ENCODE measurements at places on chromosomes 11 and 22.

GRCh38 chr11:40134820-40135570, 1324.5 kb downstream of the LRRC4C start:
- no peak for DNase-seq

DNA sequence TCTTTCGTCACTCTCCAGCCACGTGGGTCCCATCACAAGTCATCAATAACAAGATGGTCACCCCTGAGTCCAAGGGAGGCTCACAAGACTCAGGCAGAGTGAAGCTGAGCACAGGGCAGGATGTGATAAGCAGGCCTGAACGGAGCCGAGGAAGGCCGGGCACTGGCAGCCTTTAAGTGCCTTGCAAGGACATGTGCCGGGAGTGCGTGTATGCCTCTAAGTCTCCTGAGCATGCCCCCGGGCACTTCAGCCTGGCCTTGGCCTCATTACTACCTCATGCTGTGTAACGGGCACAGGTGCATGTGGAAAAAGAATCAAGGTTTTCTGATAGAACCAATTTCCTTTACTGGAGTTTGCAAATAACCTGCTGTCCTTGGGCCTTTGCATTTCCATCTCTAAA, 55.8 kb downstream of the UBASH3B start:
- no peak for DNase-seq

GRCh38 chr11:121571506-121571905, 118.7 kb upstream of the SORL1-AS1 start:
- no peak for DNase-seq

- DNase-seq, result no peak
Measured at GRCh38 chr11:128686021-128686741, 7.7 kb upstream of the FLI1 start.

DNA sequence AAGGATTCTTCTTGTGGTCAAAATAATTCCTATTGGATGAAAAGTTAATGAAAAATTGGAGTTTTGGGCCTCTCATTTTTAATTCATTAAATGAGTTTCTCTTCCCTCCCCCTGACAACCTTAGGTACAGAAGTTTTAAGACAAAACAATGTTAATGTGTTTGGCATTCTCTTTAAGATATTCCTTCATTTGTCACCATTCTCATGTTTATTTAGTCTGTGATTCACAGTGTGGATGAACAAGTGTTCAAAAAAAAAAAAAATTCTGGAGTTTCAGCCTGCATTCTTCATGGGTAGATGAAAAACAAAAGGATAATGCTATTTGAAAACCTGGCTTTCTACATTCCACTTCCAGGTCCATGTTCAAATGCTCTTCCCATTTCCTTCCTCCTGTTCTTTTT, 172.6 kb upstream of the LUZP2 start:
- DNase-seq, result no peak

DNA sequence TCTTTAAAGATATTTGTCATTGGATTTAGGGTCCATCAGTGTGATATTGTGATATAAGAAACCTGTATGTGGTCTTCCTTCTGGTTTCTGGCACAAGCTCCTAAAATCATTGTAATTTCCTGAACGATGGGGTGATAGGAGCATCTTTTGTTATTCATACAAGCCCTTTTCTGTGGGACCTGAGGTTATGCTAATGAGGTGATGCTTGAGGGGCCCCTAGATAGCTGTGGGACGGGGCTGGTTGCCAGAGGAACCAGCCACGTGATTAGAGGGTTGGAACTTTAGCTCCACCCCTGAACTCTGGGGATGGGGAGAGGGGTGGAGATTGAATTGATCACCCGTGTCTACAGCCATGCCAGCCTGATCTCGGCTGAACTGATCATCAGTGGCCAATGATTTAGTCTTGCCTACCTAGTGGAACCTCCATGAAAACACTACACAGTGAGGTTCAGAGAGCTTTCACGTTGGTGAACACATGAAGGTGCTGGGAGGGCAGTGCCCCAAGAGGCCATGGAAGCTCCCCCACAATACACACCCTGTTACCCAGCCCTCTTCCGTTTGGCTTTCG, 62.8 kb downstream of the BCR start:
- peak; percentile 54 for DNase-seq

Data from stimulated activated CD4-positive, alpha-beta T cell treated with anti-CD3 and anti-CD28 coated beads, TNF-alpha, amount 100 ng/mL, for 48 hours (primary cell).